ENCODE measurements at places on chromosomes 6 and 20. TPM values are rescaled to one million over a fixed set of nuclear protein-coding genes. Genes with fewer than 3 reads are reported as not detected.

Gene GJA1
- 80.4 TPM for total RNA-seq

Gene COL9A1
- total RNA-seq, result 1.2 TPM

Gene ADGRF5
- total RNA-seq, result 5.1 TPM

Gene TMC2
- total RNA-seq, result 0.07 TPM

Gene HLA-B
- total RNA-seq, result 358 TPM

Gene SLC17A9
- total RNA-seq, result 5.2 TPM

Gene TRERF1
- 13.7 TPM for total RNA-seq

Gene CTAGE9
- total RNA-seq, result not detected

Gene BTNL2
- not detected for total RNA-seq

Gene CNR1
- total RNA-seq, result 0.43 TPM

Gene HNF4A
- total RNA-seq, result 0.42 TPM

Gene SSTR4
- not detected for total RNA-seq

Gene MPIG6B
- not detected for total RNA-seq

Gene RNF39
- total RNA-seq, result 2.6 TPM

Gene MUC21
- total RNA-seq, result not detected

Gene OPRL1
- total RNA-seq, result 0.65 TPM

Gene SPATA25
- total RNA-seq, result 4.3 TPM

Gene THBD
- 2.5 TPM for total RNA-seq

Gene TMEM170B
- 5.3 TPM for total RNA-seq

Gene COL21A1
- 2.5 TPM for total RNA-seq

Gene ARFGEF3
- 0.89 TPM for total RNA-seq

Gene JPH2
- total RNA-seq, result 4.5 TPM

Gene EYA2
- total RNA-seq, result 0.18 TPM

Gene MTHFD1L
- total RNA-seq, result 91.1 TPM

Gene DOK5
- total RNA-seq, result 2.7 TPM

Gene CYP24A1
- not detected for total RNA-seq

Gene PROKR2
- total RNA-seq, result not detected

Gene TEAD3
- total RNA-seq, result 43.5 TPM

Gene TTPAL
- total RNA-seq, result 10.9 TPM

Gene RAB22A
- 21.8 TPM for total RNA-seq

Gene MTFR2
- not detected for total RNA-seq

Gene BEND6
- 1.3 TPM for total RNA-seq

Gene CBFA2T2
- 29.8 TPM for total RNA-seq

Gene PTK7
- 65.7 TPM for total RNA-seq

Gene PAX1
- total RNA-seq, result not detected

Gene TNF
- total RNA-seq, result 0.30 TPM

Gene ECT2L
- total RNA-seq, result 0.08 TPM

Gene SNAI1
- total RNA-seq, result 1.1 TPM

Gene NANP
- 2.9 TPM for total RNA-seq

Gene ANGPT4
- 1.6 TPM for total RNA-seq

Data from ovary (tissue), 10 donors.